ENCODE measurements at places on chromosomes 6 and 20. TPM values are rescaled to one million over a fixed set of nuclear protein-coding genes. Genes with fewer than 3 reads are reported as not detected.

DNA sequence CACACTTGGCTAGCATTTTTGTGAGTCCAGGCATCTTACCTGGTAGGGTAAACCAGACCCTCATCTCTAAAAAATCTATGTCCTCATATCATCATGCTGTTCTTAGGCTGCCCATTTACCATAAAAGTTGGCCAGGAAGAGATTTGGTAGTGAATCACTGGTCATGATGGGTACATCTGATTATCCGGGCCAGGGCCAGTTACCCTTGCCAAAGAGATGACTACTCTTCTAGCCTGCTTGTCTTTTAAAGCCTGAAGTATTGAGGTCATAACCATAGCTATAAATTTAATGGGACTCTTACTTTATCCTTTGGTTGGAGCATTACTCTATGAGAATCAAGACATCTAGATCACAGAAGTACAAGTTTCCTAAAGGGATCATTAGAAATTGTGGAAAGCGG is 276.8 kb downstream of the TENT5A start:
- no peak overlapping the region for H3K27ac ChIP-seq
- no peaks in the 10 kb centered on the region for H3K36me3 ChIP-seq

The BMP6 gene
- polyA plus RNA-seq = not detected

- no peak overlapping the region for H3K27ac ChIP-seq
- no peaks in the 10 kb centered on the region for H3K36me3 ChIP-seq
- no peak overlapping the region for H3K4me3 ChIP-seq
Observed at GRCh38 chr6:105578179-105578707, 175.4 kb upstream of the PREP start.

DNA sequence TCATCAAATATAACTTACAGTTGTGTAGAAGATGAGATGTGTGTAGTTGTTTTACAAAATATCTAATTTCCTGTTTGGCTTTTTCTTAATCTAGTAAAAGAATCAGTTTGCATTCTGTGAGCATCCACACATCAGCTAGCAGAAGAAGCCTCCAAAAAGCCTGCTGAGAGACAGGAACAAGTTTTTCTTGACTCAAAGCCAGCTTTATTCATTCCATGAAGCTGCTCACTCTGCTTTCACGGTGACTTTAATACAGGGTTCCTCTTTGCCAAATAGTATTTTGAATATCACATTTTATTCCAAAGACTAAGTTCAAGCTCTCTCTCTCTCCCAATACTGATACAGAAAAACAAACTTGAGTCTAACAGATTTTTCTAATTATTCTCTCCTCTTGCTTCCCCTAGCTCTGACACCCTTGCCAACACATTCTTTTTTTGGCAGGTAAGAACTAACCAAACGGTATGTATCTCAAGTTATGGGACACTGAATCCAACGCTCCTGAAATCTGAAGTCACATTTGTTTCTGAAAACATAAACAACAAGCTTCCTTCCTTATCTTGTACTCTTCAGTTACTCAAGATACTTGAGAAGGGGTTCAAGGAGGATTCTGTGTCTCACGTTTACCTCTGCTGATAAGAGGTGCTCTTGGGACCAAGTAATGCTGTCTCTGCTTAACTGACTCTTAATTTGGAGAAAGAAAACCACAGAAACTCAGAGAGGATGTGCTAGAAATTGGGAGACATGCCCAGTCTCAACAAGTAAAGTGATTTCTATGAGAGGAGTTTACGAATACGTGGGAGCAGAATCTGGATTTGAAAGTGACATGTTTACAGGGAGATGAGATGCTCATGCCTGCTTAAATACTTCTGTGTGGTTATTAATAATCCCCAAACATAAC is 184.2 kb upstream of the SPTLC3 start:
- H3K4me1 ChIP-seq = no peaks in the 10 kb centered on the region
- H3K4me3 ChIP-seq = no peak overlapping the region
- H3K27me3 ChIP-seq = peaks cover 6% of the 10 kb centered on the region
- H3K27ac ChIP-seq = no peak overlapping the region

- peaks cover 5% of the 10 kb centered on the region for H3K36me3 ChIP-seq
- peaks cover 14% of the 10 kb centered on the region for H3K4me1 ChIP-seq
- peaks cover 16% of the 10 kb centered on the region for H3K27me3 ChIP-seq
- H3K4me3 ChIP-seq = no peak overlapping the region
- DNase-seq = no peak
Observed at GRCh38 chr6:26290941-26291340, 74.1 kb upstream of the BTN3A2 start.

DNA sequence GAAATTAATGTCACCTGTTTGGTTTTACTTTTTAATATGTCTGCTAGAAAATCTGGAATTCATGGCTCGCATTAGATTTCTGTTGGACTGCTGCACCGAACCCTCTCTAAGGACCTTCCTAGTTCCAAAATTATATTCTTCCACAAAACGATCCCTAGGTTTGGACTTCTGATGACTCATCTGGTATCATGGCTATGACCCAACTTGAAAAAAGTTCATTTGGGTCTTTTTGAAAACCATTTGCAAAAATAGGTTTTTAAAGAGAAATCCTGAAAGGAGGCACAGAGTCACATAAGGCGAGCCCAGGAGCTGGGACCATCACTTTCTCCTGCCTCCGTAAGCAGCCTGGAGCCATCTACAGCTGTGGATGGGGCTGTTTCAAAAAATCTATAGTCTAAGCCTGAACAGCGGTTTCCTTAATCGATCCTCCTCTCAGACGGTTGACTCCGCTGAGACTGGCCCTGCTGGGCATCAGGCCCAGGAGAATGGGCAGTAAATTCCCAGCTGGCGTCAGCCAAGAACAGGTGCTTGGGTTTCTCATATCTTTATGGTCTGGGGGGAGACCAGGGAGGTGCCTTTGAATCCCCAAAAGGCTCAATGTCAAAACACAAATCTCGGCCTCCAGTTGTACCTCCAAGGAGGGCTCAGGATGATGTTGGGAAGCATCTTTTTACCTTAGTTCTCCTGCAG is 44.6 kb downstream of the SLC24A3 start:
- H3K27me3 ChIP-seq = peaks cover 6% of the 10 kb centered on the region
- H3K36me3 ChIP-seq = no peaks in the 10 kb centered on the region
- peaks cover 8% of the 10 kb centered on the region for H3K4me1 ChIP-seq
- no peak overlapping the region for H3K27ac ChIP-seq
- no peak overlapping the region for H3K4me3 ChIP-seq

DNA sequence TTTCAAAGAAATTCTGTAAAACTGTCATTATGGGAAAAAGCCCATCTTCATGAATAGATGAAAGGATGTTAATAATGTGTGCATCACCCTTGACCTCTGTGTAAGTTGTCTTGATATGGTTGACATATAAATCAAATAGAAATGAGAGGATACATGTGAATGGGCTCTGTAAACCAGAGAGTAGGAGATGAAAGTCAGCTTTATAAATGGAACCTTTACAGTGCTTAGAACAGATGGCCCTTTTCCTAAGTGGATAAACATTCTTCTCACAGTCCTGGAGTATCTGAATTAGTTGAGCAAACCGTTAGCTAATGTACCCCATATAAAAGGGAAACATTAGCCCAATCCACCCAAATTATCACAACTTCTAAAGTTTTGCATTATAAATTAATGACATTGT is 57.5 kb downstream of the MYLK4 start:
- no peaks in the 10 kb centered on the region for H3K36me3 ChIP-seq
- H3K27me3 ChIP-seq = no peaks in the 10 kb centered on the region
- H3K4me1 ChIP-seq = no peaks in the 10 kb centered on the region
- no peak for DNase-seq

The NKAIN4 gene
- not detected for polyA plus RNA-seq

The COL12A1 gene
- polyA plus RNA-seq = not detected

- H3K4me1 ChIP-seq = peaks cover 9% of the 10 kb centered on the region
- no peak overlapping the region for H3K4me3 ChIP-seq
- DNase-seq = no peak
- H3K27ac ChIP-seq = no peak overlapping the region
- peaks cover 5% of the 10 kb centered on the region for H3K27me3 ChIP-seq
Observed at GRCh38 chr6:71420095-71420692, 131.6 kb downstream of the OGFRL1 start.

The IL17A gene
- polyA plus RNA-seq = not detected

- H3K4me3 ChIP-seq = no peak overlapping the region
- peaks cover 11% of the 10 kb centered on the region for H3K27me3 ChIP-seq
- no peaks in the 10 kb centered on the region for H3K36me3 ChIP-seq
Observed at GRCh38 chr20:59512651-59513050, 91.7 kb upstream of the PHACTR3 start.

- H3K27me3 ChIP-seq = peaks cover 4% of the 10 kb centered on the region
- H3K4me3 ChIP-seq = no peak overlapping the region
- no peak for DNase-seq
- no peak overlapping the region for H3K27ac ChIP-seq
- H3K4me1 ChIP-seq = no peaks in the 10 kb centered on the region
Observed at GRCh38 chr6:125173341-125174095, 19.9 kb downstream of the TPD52L1 start.

The STAU1 gene
- 18.2 TPM for polyA plus RNA-seq

- H3K36me3 ChIP-seq = no peaks in the 10 kb centered on the region
- H3K27me3 ChIP-seq = peaks cover 7% of the 10 kb centered on the region
- no peak for DNase-seq
Observed at GRCh38 chr20:48483334-48484066, 344.3 kb downstream of the PREX1 start.

DNA sequence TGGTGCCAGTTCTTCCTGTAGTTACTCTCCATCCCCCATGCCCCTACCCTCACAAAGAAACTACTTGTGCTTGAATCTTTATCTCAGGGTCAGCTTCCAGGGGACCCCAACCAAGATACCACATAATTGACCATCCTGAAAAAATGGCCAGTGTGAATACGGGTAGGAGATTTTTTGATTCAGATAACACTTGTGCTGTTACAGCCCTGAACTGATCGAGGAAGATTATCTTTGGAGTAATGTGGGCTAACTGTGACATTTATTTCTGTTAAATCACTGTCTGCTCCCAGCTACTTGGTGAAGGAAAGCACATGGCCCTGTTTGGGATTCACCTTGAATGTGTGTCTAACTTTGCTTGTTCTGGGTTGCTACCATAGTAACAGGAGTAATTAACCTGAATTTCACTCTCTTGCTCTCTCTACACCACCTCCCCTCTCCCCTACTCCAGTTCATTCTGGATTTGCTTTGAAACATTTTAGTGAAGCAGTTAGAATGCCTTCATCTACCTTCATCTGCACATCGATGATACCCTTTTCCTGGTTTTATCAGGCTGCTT is 219.6 kb upstream of the CHD6 start:
- H3K27ac ChIP-seq = no peak overlapping the region
- no peaks in the 10 kb centered on the region for H3K36me3 ChIP-seq
- H3K27me3 ChIP-seq = no peaks in the 10 kb centered on the region
- H3K4me3 ChIP-seq = no peak overlapping the region
- H3K4me1 ChIP-seq = no peaks in the 10 kb centered on the region
- DNase-seq = no peak

The SLC13A3 gene
- polyA plus RNA-seq = not detected

DNA sequence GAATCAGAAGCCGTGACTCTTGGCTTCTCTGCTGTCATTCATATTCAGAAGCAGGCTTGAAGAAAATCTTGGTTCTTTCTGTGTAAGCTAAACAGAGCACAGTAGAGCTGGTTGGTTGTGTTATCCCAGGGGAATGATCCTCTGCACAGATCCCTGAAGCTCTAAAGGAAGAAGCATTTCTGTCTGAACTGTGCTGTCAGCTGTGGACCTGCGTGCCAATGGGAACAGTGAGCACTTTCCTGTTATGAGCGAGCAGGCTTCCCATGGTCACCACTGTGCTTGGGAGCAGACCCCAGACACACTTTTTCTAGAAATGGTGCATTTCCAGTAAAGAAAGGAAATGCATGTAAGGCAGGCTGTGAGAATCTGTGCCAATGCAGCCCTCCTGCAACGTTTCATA is 490.2 kb downstream of the EPM2A start:
- no peaks in the 10 kb centered on the region for H3K4me1 ChIP-seq
- no peaks in the 10 kb centered on the region for H3K36me3 ChIP-seq
- no peak overlapping the region for H3K4me3 ChIP-seq
- peaks cover 5% of the 10 kb centered on the region for H3K27me3 ChIP-seq
- no peak for DNase-seq
- no peak overlapping the region for H3K27ac ChIP-seq

The MYB gene
- polyA plus RNA-seq = not detected

The FOXA2 gene
- not detected for polyA plus RNA-seq

The PACRG gene
- not detected for polyA plus RNA-seq

The C20orf141 gene
- polyA plus RNA-seq = not detected
